ENCODE measurements at places on chromosomes 11 and 22.

DNA sequence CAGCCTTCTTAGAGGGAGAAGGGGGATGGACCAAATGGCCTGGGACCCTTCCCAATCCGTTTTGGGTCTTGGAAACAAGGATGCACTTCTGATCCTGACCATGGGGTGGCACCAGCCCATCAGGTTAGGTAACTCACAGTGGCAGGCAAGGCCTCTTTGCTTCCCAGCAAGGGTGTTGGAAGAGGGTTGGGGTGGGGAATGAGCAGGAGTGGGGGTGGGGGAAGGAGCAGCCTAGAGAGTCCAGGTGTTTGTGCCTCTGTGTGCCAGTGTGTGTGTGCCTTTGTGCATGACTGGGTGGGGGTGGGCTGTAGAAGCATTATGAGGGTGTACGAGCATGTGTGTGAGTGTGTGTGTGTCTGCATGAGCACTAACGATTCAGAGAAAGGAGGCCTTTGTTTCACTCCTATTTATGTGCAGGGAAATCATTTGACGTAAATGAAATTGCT lies 213.1 kb downstream of the INSC start:
- peak; percentile 81 for DNase-seq

DNA sequence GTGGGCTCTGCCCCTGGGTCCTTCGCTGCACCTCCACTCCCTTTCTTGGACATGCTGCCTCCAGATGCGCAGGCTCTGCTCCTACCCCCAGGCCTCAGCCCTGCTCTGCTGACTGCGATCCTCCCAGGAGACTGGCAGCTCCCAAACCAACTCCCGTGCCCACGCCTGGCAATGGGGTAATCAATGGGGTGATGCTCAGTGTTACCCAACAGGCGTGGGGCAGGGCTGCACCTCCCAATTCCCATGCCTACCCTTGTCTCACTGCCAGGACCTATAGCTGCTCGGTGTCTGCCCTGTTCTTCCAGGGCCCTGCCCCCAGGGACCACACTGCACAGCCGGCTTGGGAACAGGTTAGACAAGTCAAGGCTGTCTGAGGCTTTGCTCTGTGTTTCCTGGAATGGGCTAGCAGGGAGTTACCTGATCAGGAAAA lies at the start of gene ALDH3B2:
Gene ALDH3B2, minus strand, starts transcription at position 182 of the 430 bp plus-strand sequence. CDS start 7,688 bp downstream, outside the sequence.
- no peak for DNase-seq

DNA sequence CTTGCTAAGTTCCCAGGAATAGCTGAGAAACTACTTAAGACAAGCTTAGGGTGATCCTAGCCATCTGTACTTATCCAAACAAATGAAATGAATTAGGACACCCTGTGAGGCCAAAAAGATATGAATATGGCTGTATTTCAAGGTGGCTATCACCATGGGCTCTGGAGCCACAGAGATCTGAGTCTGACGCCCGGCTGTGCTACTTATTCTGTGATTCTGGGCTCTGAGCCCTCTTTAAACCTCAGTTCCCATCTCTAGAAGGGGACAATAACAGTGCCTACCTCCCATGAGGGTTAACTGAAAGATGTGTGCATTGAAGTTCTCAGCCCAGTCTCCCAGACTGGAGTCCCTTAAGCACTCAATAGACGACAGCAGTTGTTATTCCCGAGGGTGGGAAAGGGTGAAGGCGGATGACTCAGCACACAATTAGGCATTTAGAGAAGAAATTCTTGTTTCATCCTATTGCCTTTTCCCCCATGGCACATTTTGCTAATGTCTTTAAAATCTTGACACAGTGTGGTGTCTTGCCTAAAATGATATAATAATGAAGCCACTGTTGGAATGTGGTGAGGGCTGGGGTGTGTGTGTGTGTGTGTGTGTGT lies 132.5 kb downstream of the ADAMTS15 start:
- no peak for DNase-seq

DNA sequence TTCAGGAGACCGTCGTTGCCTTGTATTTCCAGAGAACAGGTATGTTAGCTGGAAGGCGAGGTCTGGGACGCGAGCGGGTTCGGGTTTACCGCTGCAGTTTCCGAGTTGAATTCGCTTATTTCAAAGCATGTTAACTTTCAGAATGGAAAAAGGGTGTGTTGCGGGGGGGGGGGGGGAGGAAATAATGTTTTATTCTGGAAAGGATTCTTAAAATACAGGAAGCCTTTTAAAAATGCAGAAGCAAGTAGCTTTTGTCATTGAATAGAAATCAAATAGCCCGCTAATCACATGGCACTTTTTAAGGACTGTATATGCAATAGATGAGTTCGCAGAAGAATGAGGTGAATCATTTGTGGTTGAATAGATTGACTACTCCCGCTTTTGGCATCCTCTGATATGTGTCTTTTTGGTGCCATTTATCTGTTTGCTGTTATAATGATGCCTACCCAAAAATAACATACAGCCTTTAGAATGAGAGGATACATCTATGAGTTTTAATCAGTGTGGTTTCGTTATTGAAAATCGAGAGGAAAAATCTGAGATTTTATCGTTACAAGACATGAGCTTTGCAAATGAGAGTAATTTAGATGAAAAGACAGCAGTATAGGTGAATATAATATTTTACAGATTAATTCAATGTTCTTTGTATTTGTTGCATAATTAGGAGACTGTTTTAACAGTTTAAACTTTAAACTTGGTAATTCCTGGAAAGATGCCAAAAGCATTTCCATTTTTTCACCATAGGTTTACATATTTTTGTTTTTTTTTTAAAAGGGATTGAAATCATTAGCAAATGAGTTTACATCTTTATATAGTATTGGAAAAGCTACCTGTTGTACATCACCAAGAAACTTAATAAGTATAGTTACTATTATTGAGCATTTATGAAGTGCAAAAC lies 1.7 kb downstream of the PDE3B start:
- no peak for DNase-seq

- DNase-seq = peak; percentile 49
These were observed 8.5 kb downstream of the ADORA2A start for GRCh38 chr22:24435861-24436371.

- DNase-seq = no peak
These were observed 983.3 kb downstream of the OPCML start for GRCh38 chr11:132549001-132549400.

- DNase-seq = no peak
These were observed 12.6 kb upstream of the MS4A15 start for GRCh38 chr11:60744114-60744513.

DNA sequence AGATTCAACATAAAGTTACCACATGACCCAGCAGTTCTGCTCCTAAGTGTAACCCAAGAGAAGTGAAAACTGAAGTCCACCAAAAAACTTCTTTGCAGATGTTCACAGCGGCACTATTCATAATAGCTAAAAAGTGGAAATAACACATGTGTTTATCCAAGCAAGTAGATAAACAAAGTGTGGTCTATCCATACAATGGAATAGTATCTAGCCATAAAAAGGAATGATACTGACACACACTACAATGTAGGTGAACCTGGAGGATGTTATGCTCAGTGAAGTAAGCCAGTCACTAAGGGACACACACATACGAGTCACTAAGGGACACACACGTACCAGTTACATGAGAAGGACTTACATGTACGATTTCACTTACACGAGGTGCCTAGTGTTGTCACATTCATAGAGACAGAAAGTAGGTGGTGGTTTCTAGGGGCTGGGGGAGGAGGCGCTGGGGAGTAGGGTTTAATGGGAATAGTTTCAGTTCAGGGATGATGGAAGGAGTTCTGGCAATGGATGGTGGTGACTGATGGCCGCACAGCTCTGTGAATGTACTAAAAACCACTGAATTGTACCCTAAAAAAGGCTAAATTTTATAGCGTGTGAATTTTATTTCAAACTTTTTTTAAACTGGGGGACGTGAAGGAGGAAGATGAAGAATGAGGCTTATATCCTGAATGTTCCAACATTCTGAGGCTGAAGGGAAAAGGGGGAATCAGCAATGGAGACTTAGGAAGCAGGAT lies 27.2 kb upstream of the COMT start:
- DNase-seq = no peak

GRCh38 chr22:37095113-37095512 lies 14.4 kb downstream of the TMPRSS6 start:
- DNase-seq = no peak

GRCh38 chr22:25545672-25546071 lies 18.8 kb upstream of the GRK3 start:
- DNase-seq = no peak

DNA sequence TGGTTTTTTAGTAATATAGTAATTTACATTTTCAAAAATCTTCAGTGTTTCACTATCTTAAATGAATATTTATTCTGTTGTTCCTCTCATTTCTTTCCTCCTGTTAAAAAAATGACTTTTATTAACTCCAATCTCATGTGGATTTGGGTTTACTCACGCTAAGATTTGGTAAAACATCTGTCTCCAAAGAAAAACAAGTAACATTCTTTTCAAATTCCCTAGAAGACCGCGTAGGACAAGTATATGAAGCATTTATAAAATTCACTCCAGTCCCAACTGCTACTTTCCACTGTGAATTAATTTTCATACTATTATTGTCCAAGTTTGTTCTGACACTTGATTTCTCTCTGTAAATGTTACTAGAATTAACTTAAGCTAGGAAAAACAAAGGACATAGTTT lies 26.2 kb downstream of the SBF2 start:
- DNase-seq = no peak

- no peak for DNase-seq
These were observed 704.0 kb downstream of the BRD1 start for GRCh38 chr22:49123621-49124192.

- no peak for DNase-seq
These were observed 111.5 kb downstream of the PKNOX2 start for GRCh38 chr11:125275905-125276618.

DNA sequence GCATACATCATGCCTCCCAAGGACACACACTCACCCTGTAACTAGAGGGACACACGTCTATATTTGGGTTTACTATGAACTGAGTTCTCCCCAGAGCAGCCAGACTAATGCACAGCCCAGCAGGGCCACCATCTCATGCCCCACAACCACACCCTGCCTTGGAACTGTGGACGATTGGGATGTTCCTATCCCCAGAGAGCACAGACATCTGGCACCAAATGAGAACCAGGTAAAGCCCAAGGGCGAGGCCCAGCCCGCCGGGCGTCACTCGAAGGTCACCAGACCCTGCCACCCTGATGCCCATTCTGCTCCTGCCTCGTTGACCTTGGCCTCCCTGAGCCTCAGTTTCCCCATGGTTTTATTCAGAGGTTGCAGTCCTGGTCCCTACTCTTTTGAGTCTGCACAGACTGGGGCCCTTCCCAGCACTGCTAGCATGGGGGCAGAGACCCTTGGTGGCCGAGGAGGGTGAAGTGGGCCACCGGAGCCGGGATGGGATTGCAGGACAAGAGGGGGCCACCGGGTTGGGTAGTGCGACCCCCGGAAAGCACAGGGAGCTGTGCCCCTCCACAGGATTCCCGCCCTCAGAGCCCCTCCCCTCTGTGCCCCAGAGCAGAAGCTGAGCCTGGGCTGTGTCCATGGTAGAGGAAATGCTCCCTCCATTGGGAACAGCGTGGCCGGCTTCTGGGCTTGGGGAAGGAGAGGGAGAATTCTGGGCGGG lies 56.8 kb downstream of the IGLL5 start:
- DNase-seq = no peak

- peak; percentile 82 for DNase-seq
These were observed at the start of gene TSPO for GRCh38 chr22:43151251-43152002. TSPO (plus strand) TSS chr22:43151559; CDS start chr22:43159239, 7,680 bp downstream.

GRCh38 chr11:72037554-72038311 lies 39.0 kb downstream of the IL18BP start:
- peak; percentile 50 for DNase-seq

DNA sequence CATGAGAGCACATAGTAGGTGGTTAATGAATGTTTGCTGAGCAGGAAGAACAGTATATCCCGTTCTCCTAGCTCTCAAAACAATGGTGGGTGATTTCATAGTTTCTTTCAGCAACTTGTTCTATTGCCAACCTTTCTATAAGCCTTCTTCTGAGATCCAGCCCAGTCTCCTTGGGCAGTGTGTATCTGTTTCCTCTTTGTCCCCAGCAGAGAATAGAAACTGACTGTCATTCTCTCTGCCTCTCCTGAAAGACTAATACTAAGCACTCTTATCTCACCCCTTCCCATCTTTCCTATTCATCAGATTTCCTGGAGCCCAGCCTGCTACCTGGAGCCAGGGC lies 272.9 kb downstream of the ST3GAL4 start:
- DNase-seq = no peak

- no peak for DNase-seq
These were observed 15.1 kb downstream of the SYNGR1 start for GRCh38 chr22:39364714-39365491.

- DNase-seq = peak; percentile 57
These were observed 1.2 kb downstream of the MSANTD2 start for GRCh38 chr11:124798991-124799347.

GRCh38 chr11:126722956-126723664 lies 277.5 kb downstream of the KIRREL3 start:
- no peak for DNase-seq

DNA sequence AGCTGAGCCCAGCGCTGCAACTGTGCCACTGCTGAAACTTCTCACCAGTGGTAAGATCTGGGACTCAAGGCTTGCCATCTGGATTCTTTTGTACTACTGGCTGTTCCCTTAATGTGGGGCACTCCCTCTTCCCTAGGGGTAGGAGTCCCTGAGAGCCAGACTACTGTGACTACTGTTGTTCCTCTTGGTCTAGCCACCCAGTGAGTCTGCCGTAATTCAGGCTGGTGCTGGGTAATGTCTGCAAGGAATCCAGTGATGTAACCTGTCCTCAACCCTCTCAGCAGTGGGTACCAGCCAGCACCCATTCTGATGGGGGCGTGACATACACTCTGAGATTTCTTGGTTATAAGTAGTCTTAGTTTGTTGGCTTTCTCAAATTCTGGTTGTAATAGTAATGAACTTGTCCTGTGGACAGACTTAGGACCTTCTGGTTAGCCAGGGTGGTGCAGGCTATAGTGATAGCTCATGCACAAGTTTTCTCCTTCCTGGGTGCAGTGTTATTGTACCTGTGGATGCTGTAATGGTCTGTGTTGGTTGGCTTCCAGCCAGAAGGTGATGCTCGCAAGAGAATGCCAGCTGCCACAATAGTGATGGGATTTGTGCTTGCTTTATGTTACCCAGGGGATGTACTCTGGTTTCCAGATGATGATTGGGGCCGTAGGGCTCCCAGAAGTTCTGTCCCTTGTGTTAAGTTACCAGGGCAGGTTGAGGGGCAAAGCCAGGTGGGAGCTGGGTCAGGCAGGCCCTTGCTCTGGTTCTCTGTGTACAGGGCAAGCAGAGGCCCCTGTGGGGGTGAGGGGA lies 65.5 kb downstream of the ARHGAP42 start:
- no peak for DNase-seq

DNA sequence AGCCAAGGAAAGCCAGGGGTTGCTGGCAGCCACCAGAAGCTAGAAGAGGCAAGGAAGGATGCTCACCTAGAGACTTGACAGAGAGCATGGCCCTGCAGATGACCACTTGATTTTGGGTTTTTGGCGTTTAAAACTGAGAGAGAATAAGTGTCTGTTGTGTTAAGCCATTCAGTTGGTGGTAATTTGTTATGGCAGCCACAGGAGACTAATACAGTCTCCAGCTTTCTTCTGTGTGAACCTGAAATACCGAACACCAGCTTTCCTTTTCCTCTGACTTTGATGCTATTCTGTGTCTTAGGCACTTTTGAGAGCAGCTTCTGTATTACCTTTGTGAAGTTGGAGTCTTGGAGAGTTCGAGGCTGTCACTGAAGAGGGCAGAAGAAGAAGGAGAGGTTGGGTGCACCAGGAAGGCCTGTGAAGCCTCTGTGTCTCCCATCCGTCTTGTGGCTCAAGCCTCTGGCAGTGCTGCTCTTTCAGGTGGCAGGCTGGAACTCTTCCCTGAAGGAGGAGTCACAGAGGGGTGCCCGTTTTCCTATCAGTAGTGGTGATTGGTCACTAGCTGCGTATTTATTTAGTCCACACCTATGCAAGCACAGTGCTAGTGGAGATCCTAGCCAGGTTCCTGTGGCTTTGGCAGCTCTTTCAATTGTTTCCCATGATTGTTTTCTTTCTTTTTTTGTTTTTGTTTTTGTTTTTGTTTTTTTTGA lies 2.5 kb downstream of the TBC1D22A start:
- no peak for DNase-seq

All from left hindlimb (tissue), 1 donor.